ENCODE measurements at places on chromosomes 12 and 14.

GRCh38 chr12:13032164-13032563 lies 12.0 kb upstream of the FAM234B start:
- no peak for DNase-seq

DNA sequence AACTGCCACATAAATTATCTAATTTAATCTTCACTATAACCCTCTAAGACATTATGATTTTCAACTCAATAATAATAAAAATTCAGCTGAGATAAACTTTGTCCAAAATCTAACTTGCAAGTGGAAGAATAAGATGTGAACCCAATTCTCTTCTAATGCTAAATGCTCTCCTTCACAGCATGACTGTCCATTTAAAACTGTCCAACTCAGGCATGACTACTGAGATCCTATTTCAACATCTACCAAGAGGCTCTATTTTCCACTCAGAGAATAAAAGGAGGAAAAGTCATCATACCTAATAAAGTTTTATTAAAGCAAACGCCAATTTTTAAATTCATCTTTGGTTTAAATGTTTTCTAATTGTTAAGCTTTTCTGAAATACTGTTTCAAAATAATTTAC lies 183.6 kb downstream of the MED13L start:
- no peak for DNase-seq

- DNase-seq = peak; percentile 79
Observed at GRCh38 chr14:104926619-104927431, 2.1 kb downstream of the PLD4 start.

DNA sequence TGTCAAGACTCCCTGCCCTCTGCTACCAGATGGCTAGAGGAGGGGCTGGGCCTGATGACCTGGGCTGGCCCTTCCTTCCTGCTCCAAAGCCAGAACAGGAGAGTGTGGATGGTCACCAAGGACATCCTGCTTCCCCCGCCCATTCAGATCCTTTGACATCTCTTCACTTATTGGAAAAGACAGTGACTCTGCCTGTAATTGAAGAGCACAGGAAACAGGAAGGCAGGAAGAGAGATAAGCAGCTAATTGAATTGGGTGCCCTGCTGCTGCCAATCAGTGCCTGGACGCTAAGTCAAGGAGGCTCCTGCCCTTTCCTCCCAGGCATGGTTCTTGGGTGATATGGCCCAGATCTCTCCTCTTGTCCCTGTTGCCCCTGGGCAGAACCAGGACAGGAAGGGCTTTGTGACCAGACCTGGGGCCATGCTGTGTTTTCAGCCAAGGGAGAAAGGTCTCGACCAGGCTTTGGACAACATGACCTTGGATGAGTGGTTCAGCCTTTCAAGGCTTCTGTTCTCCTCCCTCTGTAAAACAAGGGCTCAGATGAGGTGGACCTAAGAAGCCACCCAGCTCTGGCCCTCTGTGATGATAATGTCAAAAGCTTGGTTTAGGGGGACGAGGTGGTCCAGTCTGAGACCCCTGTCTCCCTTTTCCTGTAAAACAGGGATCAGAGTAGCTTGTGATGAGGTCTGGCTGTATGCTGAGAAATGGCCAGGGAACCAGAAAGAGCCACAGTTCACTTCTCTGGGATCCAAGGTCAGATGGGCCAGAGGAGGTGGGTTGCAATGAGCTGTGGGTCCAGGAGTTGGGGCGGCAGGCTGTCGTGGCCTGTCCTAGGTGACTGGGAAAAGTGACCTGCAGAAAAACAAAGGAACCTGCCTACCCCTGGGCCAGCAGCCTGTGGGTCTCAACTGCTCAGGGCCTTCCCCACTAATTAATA lies 38.8 kb downstream of the FAM222A start:
- no peak for DNase-seq

DNA sequence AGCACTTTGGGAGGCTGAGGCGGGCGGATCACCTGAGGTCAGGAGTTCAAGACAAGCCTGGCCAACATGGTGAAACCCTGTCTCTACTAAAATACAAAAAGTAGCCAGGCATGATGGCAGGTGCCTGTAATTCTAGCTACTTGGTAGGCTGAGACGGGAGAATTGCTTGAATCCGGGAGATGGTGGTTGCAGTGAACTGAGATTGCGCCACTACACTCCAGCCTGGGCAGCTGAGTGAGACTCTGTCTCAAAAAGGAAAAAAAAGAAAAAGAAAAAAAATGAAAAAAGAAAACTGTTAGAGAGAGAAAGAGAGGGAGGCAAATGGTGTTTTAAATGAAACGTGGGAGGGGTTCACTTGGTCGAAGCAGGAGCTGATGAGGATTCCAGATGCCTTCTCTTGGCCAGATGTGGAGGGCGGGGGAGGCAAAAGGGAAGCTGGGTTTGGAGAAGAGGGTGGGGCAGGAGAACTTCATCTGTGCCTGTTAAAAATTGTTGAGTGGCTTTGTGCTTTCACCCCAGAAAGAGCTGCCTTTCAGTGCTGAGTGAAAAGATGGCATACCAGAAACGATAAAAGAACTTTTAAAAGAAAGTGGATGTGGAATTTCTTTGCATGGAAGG lies 1.1 kb downstream of the EMP1 start:
- no peak for DNase-seq

DNA sequence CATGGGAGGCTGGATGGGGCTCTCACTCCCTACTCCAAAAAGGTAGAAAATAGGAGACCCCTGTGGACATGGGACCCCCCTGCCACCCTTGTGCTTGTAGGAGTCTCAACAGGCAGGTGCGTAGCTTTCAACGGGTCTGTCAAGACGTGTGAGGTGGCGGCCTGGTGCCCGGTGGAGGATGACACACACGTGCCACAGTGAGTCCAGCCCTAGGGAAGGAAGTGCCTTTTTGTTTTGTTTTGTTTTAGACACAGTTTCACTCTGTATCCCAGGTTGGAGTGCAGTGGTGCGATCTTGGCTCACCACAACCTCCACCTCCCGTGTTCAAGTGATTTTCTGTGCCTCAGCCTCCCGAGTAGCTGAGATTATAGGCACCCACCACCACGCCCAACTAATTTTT lies 12.9 kb downstream of the P2RX4 start:
- DNase-seq = no peak

- no peak for DNase-seq
Observed at GRCh38 chr14:105413544-105413886, 6.1 kb upstream of the MTA1 start.

DNA sequence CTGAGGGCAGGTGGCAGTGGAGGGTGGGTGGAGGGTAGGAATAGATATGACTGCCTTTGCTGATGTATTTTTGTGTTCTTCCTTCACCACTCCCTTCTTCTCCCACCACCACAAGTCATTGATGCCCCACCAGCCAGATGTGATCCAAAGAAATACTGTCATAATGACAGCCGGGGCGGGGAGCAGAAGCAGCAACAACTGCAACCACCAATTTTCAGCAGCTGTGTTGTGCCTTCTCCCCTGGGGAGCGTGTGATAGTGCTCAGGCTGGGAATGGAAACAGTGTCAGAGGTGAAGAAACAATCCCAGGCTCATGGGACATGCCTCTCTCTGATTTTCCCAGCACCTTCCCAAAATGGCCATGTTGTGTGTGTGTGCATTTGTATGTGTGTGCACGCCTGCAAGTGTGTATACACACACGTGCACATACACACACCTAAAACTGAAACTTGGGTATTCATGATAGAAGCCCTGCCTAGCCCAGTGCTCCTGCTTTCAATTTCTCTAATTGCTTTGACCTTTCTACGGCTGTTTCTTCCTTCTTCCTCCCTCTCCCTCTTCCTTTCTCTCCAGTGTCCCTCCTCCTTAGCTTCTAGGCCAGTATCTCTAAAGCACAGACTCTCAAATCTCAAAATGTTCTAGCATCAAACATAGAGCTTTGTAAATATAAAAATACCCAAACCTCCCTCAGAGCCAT lies 299.2 kb upstream of the FKBP4 start:
- no peak for DNase-seq

GRCh38 chr12:76201316-76201715 lies 116.8 kb upstream of the NAP1L1 start:
- DNase-seq = no peak

GRCh38 chr14:68897559-68898155 lies 81.4 kb downstream of the ACTN1 start:
- DNase-seq = peak; percentile 72
